Fibroblast of the conjunctiva (primary cell): ENCODE measurements at places on chromosomes 2 and 18.

GRCh38 chr2:191206613-191207471 is 38.4 kb upstream of the MYO1B start:
- no peak for DNase-seq

DNA sequence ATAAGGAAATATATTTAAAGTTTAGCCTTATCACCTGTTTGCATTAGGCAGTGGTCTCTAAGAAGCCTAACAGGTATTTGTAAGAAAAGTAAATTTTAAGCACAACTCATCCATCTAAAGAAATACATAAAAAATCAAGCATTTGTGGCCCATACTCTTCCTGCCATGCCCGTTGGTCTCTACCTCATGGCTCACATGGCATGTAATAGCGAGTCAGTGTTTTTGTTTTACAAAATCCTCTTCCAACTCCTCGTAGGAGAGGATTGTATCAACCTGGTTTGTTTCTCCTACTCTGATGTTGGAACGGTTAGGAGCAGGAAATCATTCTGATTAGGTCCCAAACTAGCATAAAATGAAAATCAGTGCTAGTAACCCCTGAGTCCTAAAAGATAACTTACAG is 91.8 kb downstream of the FMNL2 start:
- no peak for DNase-seq

GRCh38 chr2:11097038-11097720 is 58.1 kb upstream of the SLC66A3 start:
- no peak for DNase-seq

- DNase-seq, result peak; percentile 51
Measured at GRCh38 chr2:137964066-137964858, at the start of gene HNMT. HNMT (plus strand) TSS chr2:137964473; CDS start chr2:137964492, 19 bp downstream.

GRCh38 chr2:217843324-217843723 is 159.5 kb downstream of the TNS1 start:
- DNase-seq, result no peak

GRCh38 chr2:234038076-234038802 is 12.3 kb upstream of the SPP2 start:
- no peak for DNase-seq
